ENCODE measurements at places on chromosomes 4 and X.

DNA sequence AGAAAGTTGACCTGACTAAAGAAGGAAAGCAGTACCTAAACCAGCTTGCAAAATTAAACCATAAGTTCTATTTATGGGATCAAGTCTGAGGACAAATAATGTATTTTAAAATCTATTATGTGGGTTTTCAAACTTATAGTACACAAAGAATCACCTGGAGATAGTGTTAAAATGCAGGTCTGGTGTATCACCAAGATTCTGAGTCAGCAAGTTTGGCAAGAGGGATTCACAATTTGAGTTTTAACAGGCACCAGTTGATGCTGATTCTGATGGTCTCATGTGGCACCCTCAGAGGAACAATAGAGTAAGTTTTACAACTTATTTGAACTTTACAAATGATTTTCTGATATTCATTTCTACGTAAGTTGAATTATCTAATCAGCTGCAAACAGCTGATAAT lies 9.1 kb upstream of the STATH start:
- no peak overlapping the region for H3K27ac ChIP-seq
- H3K36me3 ChIP-seq: no peaks in the 10 kb centered on the region
- DNase-seq: no peak

- no peak overlapping the region for H3K4me3 ChIP-seq
- no peaks in the 10 kb centered on the region for H3K27me3 ChIP-seq
- no peak overlapping the region for H3K27ac ChIP-seq
- no peaks in the 10 kb centered on the region for H3K36me3 ChIP-seq
- no peaks in the 10 kb centered on the region for H3K4me1 ChIP-seq
- no peak for DNase-seq
Measured at GRCh38 chrX:14641681-14642655, 112.6 kb downstream of the GLRA2 start.

DNA sequence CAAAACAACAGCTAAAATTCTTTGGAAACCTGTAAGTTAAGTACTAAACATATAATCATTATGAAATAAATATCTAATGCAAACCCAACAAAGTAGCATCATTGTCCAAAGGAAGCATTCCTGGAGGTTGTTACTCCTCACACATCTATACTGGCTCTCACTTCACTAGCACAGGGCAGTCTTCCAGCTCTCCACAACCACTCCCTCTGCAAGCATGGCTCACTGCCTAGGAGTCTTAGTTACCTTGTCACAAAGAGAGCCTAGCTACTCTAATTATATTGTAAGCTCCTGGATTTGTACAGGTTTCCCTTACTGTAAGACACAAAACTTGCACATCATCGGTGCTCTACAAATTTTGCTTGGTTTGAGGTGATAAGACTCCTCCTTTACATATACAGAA lies 76.1 kb downstream of the AMMECR1 start:
- H3K27ac ChIP-seq: no peak overlapping the region
- no peaks in the 10 kb centered on the region for H3K27me3 ChIP-seq
- H3K4me3 ChIP-seq: no peak overlapping the region

DNA sequence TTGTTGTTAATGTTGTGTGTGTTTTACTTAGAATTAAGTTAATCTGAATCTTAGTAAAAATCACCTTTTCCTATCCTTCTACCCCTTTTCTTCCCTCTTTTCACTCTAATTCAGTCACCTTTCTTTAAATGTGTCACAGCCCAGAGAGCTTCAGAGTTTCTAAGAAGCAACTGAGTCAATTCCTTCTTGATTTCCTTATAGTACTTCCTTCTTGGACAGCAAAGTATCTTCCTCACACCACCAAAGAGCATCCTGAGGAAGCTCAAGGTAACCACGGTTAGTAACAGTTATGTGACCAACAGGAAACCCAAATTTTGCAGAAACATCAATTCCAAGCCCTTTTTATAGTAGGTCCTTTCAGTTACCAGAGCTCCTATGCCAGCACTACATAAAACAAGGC lies 243.2 kb upstream of the BMP3 start:
- no peak overlapping the region for H3K27ac ChIP-seq
- H3K36me3 ChIP-seq: no peaks in the 10 kb centered on the region
- H3K4me1 ChIP-seq: no peaks in the 10 kb centered on the region

DNA sequence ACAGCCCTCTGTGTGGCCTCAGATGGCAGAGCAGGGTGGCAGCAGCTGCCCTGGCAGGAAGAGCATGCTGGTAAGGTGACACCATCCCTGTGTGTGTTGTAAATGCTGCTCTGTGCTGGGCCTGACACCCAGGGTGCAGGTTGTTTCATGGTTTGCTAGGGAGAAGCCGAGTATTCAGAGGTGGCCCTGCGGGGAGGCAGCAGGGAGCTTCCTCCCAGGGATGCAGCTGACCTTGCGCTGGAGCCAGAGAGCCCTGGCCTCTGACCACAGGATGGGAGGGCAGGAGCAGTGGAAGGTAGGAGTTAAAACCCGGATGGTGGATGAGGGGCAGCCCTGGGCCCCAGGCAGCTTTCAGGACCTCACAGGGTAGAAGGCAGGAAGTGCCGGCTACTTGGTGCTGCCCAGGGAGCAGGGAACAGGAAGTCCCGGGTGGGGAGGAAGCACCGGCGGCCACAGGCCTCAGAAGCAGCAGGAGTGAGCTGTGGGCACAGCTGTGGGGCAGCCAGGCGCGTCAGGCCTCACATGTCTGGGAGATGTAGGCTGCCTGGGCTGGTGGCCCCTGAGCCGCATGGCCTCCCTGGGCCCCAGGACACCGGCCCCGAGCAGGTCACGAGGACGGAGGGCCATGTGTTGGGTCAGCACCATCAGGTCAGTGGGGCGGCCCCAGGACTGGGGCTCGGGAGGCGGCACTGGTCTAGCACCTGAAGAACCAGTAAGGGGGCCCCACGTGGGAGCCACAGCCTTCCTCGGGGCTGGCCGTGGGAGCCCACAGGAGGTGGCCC lies 19.1 kb downstream of the SH3BP2 start:
- DNase-seq: peak; percentile 59
- 0 out of 3 replicates have a peak, but pooled peaks cover 8% of the 10 kb centered on the region for H3K36me3 ChIP-seq
- peak overlapping the region; percentile 44 for H3K27ac ChIP-seq
- H3K27me3 ChIP-seq: no peaks in the 10 kb centered on the region

GRCh38 chrX:107135965-107136307 lies 17.3 kb upstream of the RBM41 start:
- H3K4me3 ChIP-seq: no peak overlapping the region
- no peaks in the 10 kb centered on the region for H3K27me3 ChIP-seq
- H3K27ac ChIP-seq: no peak overlapping the region
- no peak for DNase-seq
- peaks cover 13% of the 10 kb centered on the region for H3K4me1 ChIP-seq

DNA sequence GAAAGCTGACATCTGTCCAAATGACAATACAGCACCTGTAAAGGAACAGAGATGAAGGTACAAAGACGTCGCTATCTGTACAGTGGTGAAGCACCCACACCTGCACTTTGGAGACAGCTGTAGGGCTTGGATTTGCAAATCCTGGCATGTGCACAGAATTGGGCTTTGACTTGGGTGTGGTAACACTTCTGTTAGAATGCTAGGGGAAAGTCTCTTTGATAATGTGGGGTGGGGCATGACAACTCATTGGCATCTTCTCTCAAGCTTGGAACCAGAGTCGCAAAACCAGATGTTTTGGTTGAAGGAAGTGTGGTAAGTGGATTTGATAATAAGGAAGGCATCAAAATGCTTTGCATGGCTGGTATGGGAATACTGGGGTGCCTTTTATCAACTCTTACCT lies 55.5 kb downstream of the VCX3B start:
- no peaks in the 10 kb centered on the region for H3K27me3 ChIP-seq
- H3K4me1 ChIP-seq: no peaks in the 10 kb centered on the region
- DNase-seq: no peak
- H3K36me3 ChIP-seq: no peaks in the 10 kb centered on the region
- H3K27ac ChIP-seq: no peak overlapping the region
- no peak overlapping the region for H3K4me3 ChIP-seq

GRCh38 chrX:153642051-153642654 lies 4.8 kb upstream of the DUSP9 start:
- no peak for DNase-seq
- peak overlapping the region; percentile 75 for H3K4me3 ChIP-seq
- H3K36me3 ChIP-seq: no peaks in the 10 kb centered on the region
- H3K4me1 ChIP-seq: peaks cover 63% of the 10 kb centered on the region
- H3K27ac ChIP-seq: peak overlapping the region; percentile 72

DNA sequence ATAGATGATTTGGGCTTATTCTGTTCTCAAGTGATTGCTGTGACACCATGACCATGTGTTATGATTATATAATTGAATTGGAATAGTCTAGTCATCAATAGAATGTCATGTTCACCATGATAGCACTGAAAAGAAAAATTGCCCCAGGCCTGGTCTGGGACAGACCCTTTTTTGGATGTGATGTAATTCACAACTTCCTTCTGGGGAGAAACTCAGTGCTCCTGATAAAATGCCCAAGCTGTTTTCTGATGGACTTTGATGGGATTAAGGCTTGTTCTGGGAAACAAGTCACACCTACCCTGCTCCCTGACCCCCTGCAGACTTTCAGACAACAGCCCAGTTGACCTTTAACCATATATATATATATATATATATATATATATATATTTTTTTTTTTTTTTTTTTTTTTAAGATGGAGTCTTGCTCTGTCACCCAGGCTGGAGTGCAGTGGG lies 65.3 kb downstream of the RHOH start:
- peaks cover 14% of the 10 kb centered on the region for H3K4me1 ChIP-seq
- no peaks in the 10 kb centered on the region for H3K27me3 ChIP-seq
- H3K36me3 ChIP-seq: no peaks in the 10 kb centered on the region
- H3K4me3 ChIP-seq: no peak overlapping the region
- no peak for DNase-seq
- H3K27ac ChIP-seq: no peak overlapping the region

DNA sequence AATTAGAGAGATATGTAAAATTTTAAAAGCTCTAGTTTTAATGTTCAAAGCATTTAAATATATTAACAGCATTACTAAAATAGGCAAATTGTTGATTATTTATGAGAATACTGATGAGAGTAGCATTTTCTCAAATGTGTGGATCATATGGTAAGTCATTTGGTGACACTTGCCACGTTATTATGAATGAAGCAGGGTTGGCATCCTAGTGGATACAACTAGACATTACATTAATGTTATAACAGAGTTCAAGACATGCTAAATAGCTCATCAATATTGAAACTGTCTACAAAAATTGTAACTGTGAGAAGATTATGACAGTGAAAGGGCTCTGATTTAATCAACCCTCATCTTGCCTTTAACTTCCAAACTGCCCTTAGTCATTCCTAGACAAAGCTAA lies 171.1 kb downstream of the PDGFC start:
- no peaks in the 10 kb centered on the region for H3K27me3 ChIP-seq
- no peak for DNase-seq
- no peaks in the 10 kb centered on the region for H3K4me1 ChIP-seq
- no peak overlapping the region for H3K27ac ChIP-seq
- H3K4me3 ChIP-seq: no peak overlapping the region

GRCh38 chr4:57043347-57044251 lies 64.9 kb downstream of the POLR2B start:
- H3K36me3 ChIP-seq: no peaks in the 10 kb centered on the region
- H3K27ac ChIP-seq: no peak overlapping the region
- H3K27me3 ChIP-seq: no peaks in the 10 kb centered on the region
- H3K4me1 ChIP-seq: no peaks in the 10 kb centered on the region
- H3K4me3 ChIP-seq: no peak overlapping the region
- no peak for DNase-seq

- H3K27ac ChIP-seq: no peak overlapping the region
- no peak for DNase-seq
- H3K27me3 ChIP-seq: peaks cover 7% of the 10 kb centered on the region
- no peak overlapping the region for H3K4me3 ChIP-seq
Measured at GRCh38 chrX:39618178-39618577, 479.6 kb downstream of the BCOR start.

DNA sequence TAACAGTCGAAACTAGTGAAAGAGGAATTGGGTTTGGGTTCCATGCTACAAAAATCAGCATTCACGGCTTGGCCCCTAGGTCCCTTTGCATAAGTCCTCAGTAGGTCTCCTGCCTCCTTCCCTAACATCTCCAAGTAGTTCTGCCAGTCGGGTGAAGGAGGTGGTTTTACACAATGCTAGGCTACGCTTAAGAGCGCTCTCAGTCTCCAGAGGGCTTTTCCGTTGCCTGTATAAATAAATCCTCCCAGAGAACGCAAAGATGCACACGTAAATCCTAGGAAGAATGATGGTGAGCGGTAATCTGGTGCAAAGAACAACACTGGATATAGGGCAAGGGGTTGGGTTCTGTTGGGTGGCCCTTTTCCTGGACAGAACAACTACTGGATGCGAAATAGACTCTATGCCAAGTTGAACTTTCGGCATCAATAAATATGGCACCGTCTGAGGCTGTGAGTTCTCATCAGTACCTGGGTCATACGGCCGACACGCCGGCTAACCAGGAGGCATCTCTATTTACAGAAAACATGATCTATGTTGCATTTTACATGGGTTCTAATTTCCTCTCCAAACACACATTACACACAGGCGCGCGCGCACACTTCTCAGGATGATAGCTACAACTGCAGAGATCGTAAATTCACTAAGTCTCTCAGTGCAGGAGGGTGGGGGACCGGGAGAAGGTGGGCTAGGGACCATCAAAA lies 1.3 kb downstream of the CAMK2D start:
- peak overlapping the region; percentile 95 for H3K27ac ChIP-seq
- H3K27me3 ChIP-seq: no peaks in the 10 kb centered on the region
- H3K4me1 ChIP-seq: peaks cover 57% of the 10 kb centered on the region

- no peak overlapping the region for H3K4me3 ChIP-seq
- H3K27me3 ChIP-seq: no peaks in the 10 kb centered on the region
Measured at GRCh38 chr4:110119880-110120279, 78.5 kb downstream of the ELOVL6 start.

DNA sequence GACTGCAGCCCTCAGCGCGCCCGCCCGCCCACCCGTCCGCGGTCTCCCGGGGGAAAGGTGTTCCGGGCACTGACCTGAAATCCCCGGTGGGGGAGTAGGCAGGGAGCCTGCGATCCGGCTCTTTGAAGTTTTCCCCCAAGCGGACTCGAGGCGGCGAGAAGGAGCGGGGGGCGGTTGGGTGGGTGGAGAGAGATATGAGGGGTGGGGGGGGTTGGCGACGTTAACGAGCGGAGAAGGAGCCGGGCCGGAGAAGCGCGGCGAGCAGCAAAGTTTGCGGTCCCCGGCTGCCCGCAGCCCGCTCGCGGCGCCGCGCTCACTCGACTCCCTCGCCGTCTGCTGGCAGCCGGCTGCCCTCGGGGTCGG lies 636 bp downstream of the BCOR start:
- H3K4me3 ChIP-seq: peak overlapping the region; percentile 69
- DNase-seq: no peak
- H3K4me1 ChIP-seq: peaks cover 43% of the 10 kb centered on the region
- H3K36me3 ChIP-seq: no peaks in the 10 kb centered on the region
- H3K27me3 ChIP-seq: no peaks in the 10 kb centered on the region

DNA sequence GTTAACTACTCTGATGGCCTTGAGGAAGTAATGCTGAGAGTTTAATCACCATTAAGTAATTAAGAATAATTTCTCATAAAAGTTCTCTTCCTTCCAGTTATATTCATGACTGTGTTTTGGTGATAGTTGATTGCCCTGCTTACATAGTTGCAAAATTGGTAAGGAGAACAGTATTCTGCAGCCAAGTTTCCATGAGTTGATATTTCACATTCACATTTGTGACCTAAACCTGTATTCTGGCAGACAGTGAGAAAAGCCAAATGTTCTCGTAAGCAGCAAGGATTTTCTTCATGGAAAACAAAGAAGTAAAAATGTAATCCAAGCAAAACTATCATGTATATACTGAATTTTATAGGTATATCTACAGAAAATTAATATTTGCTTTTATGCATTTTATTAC lies 187.8 kb upstream of the NUDT6 start:
- no peaks in the 10 kb centered on the region for H3K4me1 ChIP-seq
- no peak overlapping the region for H3K4me3 ChIP-seq
- peaks cover 3% of the 10 kb centered on the region for H3K36me3 ChIP-seq

Data from HepG2 (cell line).